A549 treated with Hydrocortisone at 1 μM for 4 hours (cell line): ENCODE measurements at places on chromosomes 5 and 9. TPM values are rescaled to one million over a fixed set of nuclear protein-coding genes. Genes with fewer than 3 reads are reported as not detected.

The SLC4A9 gene
- 0.02 TPM in 1 of 5 replicates, not detected in the others for total RNA-seq

The ANKRD34B gene
- total RNA-seq: 0.03 to 0.17 TPM (median 0.06 TPM) in 3 of 5 replicates, not detected in the others

The ZDHHC21 gene
- 1.9 to 3.1 TPM (median 2.5 TPM) in 5 replicates for total RNA-seq

The HTR1A gene
- total RNA-seq: not detected in 5 replicates

The MED10 gene
- 70.1 to 78.8 TPM (median 76.7 TPM) in 5 replicates for total RNA-seq

The SYK gene
- total RNA-seq: 0.02 to 0.08 TPM (median 0.05 TPM) in 4 of 5 replicates, not detected in the other

The COL15A1 gene
- 0.56 to 0.66 TPM (median 0.63 TPM) in 5 replicates for total RNA-seq

The NRG2 gene
- total RNA-seq: 1.4 to 2.2 TPM (median 1.8 TPM) in 5 replicates

The NSG2 gene
- total RNA-seq: 0.05 TPM in 1 of 5 replicates, not detected in the others

The ACER2 gene
- 2.3 to 3.4 TPM (median 2.9 TPM) in 5 replicates for total RNA-seq

The ARSI gene
- total RNA-seq: 30.4 to 36.6 TPM (median 34.3 TPM) in 5 replicates

The PCDHA13 gene
- 0.06 to 0.10 TPM (median 0.08 TPM) in 3 of 5 replicates, not detected in the others for total RNA-seq

The DMRTA1 gene
- total RNA-seq: 0.53 to 0.68 TPM (median 0.60 TPM) in 5 replicates

The TAF1L gene
- 0.01 TPM in 1 of 5 replicates, not detected in the others for total RNA-seq

The FOXD4L3 gene
- total RNA-seq: 0.08 to 0.16 TPM (median 0.12 TPM) in 3 of 5 replicates, not detected in the others

The SPATA31E1 gene
- 0.02 TPM in 1 of 5 replicates, not detected in the others for total RNA-seq

The PAPPA gene
- 21.8 to 38.1 TPM (median 32.1 TPM) in 5 replicates for total RNA-seq

The FUT7 gene
- total RNA-seq: 0.05 to 0.08 TPM (median 0.06 TPM) in 4 of 5 replicates, not detected in the other

The SERF1A gene
- 0.58 to 2.2 TPM (median 1.2 TPM) in 5 replicates for total RNA-seq

The PSMB7 gene
- total RNA-seq: 305 to 327 TPM (median 321 TPM) in 5 replicates

The AQP7 gene
- 0.28 to 0.56 TPM (median 0.33 TPM) in 5 replicates for total RNA-seq

The SPINK7 gene
- not detected in 5 replicates for total RNA-seq

The NEUROG1 gene
- not detected in 5 replicates for total RNA-seq

The SLC6A18 gene
- not detected in 5 replicates for total RNA-seq

The KCNMB1 gene
- 0.01 TPM in 1 of 5 replicates, not detected in the others for total RNA-seq

The JAKMIP2 gene
- not detected in 5 replicates for total RNA-seq

The MUSK gene
- total RNA-seq: not detected in 5 replicates

The SPIN1 gene
- total RNA-seq: 32.5 to 51.6 TPM (median 38.9 TPM) in 5 replicates

The ENTPD8 gene
- total RNA-seq: 0.09 to 0.24 TPM (median 0.14 TPM) in 5 replicates

The PCDHGA12 gene
- total RNA-seq: 0.03 TPM in 2 of 5 replicates, not detected in the others

The CDKN2A gene
- total RNA-seq: not detected in 5 replicates

The PCDHB9 gene
- total RNA-seq: 0.03 TPM in 1 of 5 replicates, not detected in the others

The SLC26A2 gene
- 43.7 to 85.4 TPM (median 65.0 TPM) in 5 replicates for total RNA-seq

The RGS7BP gene
- not detected in 5 replicates for total RNA-seq

The TIMD4 gene
- total RNA-seq: 0.70 to 1.4 TPM (median 1.1 TPM) in 5 replicates

The AGPAT2 gene
- total RNA-seq: 72.0 to 106 TPM (median 101 TPM) in 5 replicates

The SREK1IP1 gene
- total RNA-seq: 7.2 to 9.5 TPM (median 8.1 TPM) in 5 replicates

The CDO1 gene
- total RNA-seq: not detected in 5 replicates

The GZMA gene
- not detected in 5 replicates for total RNA-seq

The TEX48 gene
- total RNA-seq: not detected in 5 replicates

The IFNA21 gene
- total RNA-seq: not detected in 5 replicates
